ENCODE measurements at places on chromosomes 12 and 14. TPM values are rescaled to one million over a fixed set of nuclear protein-coding genes. Genes with fewer than 3 reads are reported as not detected.
A peak's percentile ranks its signal among the peaks of the same experiment; 100 is the strongest.

Gene KSR2
- not detected for total RNA-seq

Gene OTX2
- not detected for total RNA-seq

Gene SSPN
- not detected for total RNA-seq

DNA sequence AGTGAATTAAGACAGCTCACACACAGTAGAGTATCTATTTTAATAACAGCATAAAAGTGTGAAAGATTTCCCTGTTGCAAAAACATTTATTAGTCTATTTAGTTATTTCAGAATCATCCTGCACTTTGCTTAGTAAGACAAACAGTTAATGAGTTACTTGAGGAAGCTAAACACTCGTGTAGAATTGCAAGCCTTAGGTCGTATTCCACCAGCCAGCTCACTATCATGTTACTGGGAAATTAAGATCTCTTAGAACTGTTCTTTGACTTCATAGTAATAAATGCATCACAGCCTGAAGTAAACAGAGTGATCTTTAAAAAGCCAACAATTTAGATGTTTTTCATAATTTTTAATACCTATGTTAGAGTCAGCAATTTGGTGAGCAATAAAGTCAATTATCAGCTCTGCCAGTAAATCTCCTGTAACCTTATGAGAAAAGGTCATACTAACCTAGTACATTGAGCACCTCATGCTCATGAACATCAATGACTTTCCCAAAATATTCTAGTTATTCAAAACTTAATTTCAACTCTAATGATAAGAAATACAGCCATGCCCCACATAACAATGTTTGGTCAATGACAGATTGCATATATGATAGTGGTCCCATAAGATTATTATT, 26.7 kb upstream of the ETNK1 start:
- no peak for DNase-seq

- no peak for DNase-seq
Measured at GRCh38 chr12:62660756-62661155, 194.1 kb downstream of the MON2 start.

DNA sequence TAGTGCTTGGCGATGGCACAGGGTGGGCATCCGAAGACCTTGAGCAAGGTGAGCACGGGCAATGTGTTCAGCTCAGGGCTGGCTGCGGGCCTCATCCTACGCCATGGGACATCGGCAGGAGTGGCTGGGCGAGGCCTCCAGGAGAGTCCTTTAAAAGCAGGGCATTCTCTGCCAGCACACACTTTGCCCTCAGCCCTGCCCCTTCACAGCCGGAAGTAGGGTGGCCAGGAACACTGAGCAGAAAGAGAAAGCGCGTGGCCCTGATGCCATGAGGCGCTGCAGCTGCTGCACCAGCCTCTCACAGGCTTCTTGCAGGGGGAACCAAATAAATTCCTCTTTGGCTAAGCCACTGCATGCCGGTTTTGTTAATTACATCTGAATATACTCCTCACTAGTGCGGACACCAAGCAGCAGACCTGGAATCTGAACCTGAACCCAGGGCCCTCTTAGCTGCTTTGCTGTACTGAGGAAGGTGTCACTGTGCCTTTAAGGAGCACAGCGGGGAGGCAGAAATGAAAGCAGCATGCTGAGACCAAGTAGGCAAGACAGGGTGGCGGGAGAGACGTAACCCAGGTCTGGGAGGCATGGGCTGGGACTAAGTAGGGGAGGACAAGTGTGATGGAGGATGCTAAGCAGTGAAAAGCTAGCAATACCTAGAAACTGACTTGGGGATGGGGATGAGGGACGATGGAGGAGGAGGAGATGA, 155.2 kb downstream of the TTC7B start:
- DNase-seq = no peak

- peak; percentile 30 for DNase-seq
Measured at GRCh38 chr12:122527478-122527944, 462 bp downstream of the KNTC1 start.

GRCh38 chr12:65868878-65869277, 44.6 kb downstream of the HMGA2 start:
- no peak for DNase-seq

DNA sequence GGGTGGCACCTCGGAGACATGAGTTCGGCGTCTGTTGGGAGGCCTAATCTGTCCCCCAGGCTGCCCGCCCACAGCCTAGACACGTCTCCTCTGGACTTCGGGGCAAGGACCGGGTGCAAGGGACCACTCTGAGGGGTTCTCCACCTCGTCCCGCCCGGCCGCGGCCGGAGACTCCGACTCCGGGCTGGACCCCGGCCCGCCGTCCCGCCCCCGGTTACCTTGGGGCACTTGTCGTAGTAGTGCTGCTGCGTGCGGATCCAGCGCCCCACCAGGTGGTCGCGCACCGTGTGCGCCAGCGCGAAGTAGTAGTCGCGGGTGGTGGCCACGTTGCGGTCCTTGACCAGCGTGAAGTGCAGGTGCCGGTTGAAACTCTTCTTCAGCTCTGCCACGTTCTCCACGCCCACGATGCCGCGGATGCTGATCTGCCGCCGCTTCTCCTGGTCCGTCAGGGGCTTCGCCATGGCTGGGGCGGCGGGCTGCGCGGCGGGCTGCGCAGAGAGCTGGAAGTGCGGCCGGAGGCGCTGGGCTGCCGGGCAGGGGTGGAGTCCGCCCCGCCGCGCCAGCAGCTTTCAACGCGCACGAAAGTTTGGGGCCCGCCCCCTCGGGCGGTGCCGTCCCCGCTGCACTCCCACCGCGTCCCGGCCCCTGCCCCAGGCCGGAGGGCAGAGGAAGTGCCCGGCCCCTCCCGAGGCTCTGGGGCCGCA, at the start of gene PYGL:
PYGL (minus strand) TSS at position 541 of the 704 bp plus-strand sequence; CDS start at position 461, 80 bp downstream.
- DNase-seq = peak; percentile 47

DNA sequence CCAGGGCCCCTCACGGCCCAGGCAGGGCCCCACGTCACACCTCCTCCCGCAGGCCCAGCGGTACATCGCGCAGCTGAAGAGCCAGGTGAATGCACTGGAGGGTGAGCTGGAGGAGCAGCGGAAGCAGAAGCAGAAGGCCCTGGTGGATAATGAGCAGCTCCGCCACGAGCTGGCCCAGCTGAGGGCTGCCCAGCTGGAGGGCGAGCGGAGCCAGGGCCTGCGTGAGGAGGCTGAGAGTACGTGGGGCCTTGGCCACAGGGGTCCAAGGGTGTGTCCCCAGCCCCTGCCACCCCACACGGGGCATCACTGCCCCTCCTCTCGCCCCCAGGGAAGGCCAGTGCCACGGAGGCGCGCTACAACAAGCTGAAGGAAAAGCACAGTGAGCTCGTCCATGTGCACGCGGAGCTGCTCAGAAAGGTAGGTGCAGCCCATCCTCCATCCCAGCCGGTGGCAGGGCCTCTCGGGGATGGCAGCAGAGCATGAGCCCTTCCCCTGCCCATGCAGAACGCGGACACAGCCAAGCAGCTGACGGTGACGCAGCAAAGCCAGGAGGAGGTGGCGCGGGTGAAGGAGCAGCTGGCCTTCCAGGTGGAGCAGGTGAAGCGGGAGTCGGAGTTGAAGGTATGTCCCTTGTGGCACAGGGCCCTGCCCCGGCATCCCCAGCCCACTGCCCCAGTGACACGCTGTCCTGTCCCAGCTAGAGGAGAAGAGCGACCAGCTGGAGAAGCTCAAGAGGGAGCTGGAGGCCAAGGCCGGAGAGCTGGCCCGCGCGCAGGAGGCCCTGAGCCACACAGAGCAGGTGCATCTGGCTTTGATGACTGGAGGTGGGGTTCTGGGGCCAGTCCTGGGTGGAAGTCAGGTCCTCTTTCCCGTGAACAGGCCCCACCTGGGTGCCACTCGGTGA, 20.9 kb downstream of the HIP1R start:
- DNase-seq = no peak

- DNase-seq = no peak
Measured at GRCh38 chr12:114655934-114656749, 27.8 kb downstream of the TBX3 start.

- DNase-seq = no peak
Measured at GRCh38 chr14:30993071-30993470, 32.4 kb upstream of the AP4S1 start.

GRCh38 chr12:26627335-26627734, 205.7 kb downstream of the ITPR2 start:
- DNase-seq = no peak

All from activated naive CD8-positive, alpha-beta T cell treated with anti-CD3 and anti-CD28 coated beads for 36 hours (primary cell).